Activated naive CD4-positive, alpha-beta T cell treated with anti-CD3 and anti-CD28 coated beads for 36 hours (primary cell): ENCODE measurements at places on chromosomes 6 and 20. TPM values are rescaled to one million over a fixed set of nuclear protein-coding genes. Genes with fewer than 3 reads are reported as not detected.
A peak's percentile ranks its signal among the peaks of the same experiment; 100 is the strongest.

GRCh38 chr6:147653631-147654030 is 145.1 kb downstream of the SAMD5 start:
- DNase-seq = no peak

DNA sequence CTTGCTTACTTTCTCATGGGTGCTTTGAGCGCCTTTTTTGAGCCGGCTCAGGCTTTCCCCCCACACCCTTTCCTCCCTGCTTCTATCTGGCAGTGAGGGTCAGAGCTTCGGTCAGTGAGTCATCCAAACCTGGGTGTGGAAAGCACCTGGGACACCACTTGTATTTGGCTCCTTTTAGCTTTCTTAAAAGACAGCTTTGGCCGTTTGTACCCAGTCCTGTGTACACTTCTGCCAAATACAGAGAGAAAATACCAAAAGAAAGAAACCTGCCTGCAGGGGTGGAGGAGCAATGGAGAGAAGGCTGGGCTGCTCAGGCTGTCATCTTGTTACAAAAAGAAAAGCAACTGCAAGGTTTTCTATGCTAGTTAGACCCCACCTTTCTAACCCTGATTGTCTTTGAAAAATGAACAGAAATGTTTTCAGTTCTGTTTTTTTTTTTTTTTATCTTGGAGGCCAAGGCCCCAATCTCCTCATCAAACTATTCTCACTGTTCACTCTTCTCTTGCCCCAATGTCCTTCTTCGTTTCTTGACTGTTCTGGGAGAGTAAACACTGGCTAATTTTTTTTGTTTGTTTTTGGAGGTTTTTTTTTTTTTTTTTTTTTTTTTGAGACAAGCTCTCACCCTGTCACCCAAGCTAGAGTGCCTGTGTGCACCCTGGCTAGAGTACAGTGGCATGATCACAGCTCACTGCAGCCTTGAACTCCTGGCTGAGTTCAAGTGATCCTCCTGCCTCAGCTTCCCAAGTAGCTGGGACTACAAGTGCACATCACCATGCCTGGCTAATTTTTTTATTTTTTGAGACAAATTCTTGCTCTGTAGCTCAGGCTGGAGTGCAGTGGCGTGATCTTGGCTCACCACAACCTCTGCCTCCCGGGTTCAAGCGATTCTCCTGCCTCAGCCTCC is 76.4 kb downstream of the SSR1 start:
- DNase-seq = no peak

DNA sequence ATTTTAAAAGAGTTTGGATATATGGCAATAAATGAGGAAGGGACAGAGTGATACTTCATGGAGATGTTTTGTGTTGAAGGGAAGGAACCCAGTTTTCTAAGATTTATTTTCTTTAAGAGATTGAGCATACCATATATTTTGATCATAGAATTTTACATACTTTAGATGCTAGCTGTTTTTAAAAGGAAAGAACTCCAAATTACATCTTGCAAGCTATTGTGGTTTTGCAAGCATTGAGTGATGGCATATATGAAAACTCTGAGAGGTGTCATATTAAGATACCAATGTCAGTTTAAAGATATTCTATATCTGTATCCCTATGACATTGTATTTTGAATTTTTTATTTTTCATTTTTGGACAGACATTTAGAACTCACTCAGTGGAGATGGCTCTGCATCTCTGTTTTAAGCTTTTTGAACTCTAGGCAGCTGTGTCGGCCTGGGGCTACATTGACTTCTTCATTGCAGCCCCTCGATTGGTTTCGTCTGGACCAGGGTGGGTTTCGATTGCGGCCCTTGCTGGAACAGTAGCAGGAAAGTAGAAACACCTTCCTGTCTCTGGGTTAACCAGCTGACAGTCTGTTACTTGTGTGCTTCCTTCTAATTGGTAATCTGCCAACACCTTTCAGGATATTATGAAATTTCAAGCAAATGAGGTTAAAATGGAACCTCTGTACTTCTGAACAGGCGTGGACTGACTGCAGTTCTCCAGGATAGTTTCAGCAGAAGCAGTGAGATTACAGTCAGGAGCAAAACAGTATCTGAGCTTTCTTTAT is 14.0 kb downstream of the IGF2R start:
- DNase-seq = no peak

DNA sequence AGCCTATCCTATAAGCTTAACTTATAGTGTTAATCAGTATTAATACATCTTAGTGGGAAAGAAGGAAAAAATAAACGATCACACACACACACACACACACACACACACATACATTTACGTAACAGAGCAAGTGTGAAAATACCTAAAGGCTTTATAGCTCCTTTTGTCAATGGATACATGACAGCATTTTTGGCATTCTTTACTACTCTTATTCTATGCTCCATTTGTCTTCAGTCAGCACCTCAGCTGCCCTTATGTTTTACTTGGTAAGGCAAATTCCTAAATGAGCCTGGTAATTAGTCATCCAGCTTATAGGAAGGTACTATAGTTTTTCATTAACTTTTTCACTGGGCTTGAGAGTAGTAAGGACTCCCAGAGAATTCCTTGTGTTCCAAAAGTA is 25.1 kb upstream of the SLC17A3 start:
- no peak for DNase-seq

DNA sequence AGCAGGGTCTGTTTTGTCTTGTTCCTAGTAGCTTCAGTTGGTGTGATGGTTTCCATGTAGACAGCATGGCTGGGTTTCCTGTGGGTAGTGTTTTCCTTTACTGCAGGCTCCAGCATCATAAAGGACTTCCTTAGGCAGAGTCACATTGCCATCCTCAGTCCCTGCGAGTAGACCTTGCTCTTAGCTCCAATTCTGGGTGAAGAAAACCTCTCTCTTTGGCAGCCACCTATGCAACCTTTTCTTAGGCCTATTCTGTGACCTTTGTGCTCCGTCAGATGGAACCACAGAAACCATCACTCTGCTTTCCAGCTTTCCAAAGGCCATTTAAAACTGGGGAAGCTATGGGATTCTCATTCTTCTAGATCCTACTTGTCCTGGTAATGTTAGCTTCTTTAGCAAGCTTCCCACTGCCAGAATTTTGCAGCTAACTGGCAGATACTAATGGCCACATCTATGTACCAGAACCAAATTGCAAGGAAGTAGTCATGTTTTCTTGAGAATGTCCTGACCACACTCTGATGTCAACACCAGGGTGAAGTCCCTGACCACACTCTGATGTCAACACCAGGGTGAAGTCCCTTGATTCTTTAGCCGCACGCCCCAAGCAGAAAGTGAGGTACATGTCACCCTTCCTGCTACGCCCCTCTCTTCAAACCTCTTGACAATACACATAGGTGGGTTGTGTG is 646.6 kb upstream of the HS3ST5 start:
- no peak for DNase-seq

DNA sequence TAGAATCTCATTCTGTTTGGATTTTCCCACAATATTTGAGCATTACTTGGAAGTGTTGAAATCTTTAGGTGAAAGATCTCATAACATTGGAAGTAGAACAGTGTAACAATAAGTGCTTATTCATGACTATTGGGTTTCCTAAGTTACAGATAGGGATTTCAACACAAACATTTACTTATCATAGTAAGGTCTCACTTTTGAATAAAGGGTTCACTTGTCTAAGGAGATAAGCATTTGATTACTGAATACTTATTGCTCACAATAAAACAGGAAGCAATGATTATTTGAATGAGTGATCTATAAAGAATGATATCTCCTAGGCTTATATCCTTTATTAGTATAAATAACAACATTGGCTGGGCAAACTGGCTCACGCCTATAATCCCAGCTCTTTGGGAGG is 14.8 kb downstream of the DDX43 start:
- DNase-seq = no peak

DNA sequence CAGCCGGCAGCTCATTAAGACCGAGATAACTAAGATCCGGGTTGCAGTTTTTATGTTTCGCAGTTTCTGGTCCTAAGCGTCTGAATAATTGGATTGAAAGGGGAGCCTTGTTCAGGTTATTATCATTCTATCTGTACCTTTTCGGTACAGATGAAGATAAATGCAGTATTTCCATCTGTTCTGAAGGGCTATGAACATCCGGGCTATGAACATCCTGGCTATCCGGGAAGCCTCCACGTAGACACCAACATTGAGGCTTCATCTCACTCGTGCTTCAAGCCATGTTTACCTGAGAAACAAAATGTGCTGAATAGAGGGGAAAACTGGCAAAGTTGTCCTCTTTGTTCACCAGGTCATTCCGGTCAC is 399 bp upstream of the REPS1 start:
- peak; percentile 16 for DNase-seq

- peak; percentile 89 for DNase-seq
These were observed 36.2 kb downstream of the GNAS start for GRCh38 chr20:58888521-58889333.

DNA sequence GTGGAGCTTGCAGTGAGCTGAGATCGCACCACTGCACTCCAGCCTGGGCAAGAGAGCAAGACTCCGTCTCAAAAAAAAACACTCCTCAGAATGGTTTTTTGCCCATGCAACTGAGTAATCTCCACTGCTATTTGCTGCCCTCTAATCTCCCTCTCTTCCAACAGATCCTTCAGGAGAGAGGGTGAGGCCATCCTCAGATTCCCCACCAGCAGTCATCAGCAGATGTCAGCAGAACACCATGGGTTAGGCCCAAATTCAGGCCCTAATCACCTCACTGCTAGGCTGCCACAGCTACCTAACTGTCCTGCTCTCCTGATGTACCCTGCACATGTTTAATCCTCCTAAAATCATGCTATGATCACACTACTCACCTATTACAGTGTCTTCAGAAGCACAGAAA is 63.2 kb upstream of the BEND6 start:
- DNase-seq = peak; percentile 19

- DNase-seq = no peak
These were observed 12.8 kb downstream of the PLG start for GRCh38 chr6:160714731-160715316.

GRCh38 chr6:150702675-150703074 is 103.0 kb downstream of the PLEKHG1 start:
- DNase-seq = no peak

- DNase-seq = no peak
These were observed 40.4 kb downstream of the SPDEF start for GRCh38 chr6:34515473-34516387.

GRCh38 chr6:155374681-155375080 is 60.4 kb upstream of the TFB1M start:
- no peak for DNase-seq

GRCh38 chr6:54856129-54856528 is 9.6 kb downstream of the FAM83B start:
- DNase-seq = no peak

- DNase-seq = peak; percentile 52
These were observed 723 bp upstream of the ARID1B start for GRCh38 chr6:156776470-156776839.

- DNase-seq = peak; percentile 12
These were observed 15.0 kb downstream of the OR2B3 start for GRCh38 chr6:29071831-29072723.

DNA sequence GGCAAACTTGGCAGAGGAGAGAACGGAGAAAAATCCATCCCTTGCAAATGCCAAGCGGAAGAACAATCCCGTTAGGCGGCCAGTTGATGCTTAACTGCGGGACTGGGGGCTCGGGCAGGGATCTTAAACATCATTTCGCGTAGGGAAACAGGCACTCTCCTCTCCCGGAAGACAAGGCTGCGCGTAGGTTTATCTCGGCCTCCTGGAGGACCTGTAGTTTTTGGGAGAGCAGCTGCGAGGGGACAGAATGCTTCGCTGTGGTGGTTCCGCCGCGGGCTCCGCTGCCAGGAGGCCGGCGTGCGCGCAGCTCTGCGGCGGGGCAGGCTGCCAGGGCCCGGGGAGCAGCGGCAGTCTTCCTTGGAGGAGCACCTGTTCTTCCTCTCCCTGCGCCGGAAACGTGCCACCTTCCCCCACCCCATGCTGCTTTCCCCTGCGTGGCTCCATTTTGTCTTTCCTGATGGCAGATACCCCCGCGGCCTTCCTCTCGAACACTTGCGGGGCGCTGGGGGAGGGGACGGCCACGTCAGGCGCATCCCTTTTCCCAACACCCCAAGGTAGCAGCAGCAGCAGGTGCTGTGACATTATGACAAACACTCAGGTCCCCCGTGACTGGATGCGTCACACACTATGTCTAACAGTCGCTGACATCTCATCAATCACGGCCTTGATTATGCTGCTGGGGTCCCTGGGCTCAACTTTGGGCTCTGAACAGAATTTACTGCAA is 230.7 kb upstream of the BTBD3 start:
- DNase-seq = no peak

GRCh38 chr6:133376743-133377142 is 135.6 kb downstream of the EYA4 start:
- no peak for DNase-seq

DNA sequence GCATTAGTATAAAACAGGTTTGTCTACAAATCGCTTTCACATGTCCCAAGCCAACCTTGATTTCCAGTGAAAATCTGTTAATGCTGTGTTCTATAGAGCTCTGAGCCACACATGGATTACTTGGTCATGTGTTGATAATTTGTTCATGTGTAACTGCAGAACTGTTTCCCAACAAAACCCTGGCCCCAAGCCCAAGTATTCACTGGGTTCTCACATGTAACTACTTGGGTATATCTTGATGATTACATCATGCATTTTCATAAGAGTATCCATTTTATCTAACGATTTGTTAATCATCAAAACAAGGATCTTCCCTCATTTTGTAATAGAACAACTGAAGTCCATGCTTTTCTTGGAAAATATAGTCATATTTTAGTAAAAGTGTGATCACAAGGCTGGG is 657.6 kb downstream of the PRKN start:
- DNase-seq = no peak

DNA sequence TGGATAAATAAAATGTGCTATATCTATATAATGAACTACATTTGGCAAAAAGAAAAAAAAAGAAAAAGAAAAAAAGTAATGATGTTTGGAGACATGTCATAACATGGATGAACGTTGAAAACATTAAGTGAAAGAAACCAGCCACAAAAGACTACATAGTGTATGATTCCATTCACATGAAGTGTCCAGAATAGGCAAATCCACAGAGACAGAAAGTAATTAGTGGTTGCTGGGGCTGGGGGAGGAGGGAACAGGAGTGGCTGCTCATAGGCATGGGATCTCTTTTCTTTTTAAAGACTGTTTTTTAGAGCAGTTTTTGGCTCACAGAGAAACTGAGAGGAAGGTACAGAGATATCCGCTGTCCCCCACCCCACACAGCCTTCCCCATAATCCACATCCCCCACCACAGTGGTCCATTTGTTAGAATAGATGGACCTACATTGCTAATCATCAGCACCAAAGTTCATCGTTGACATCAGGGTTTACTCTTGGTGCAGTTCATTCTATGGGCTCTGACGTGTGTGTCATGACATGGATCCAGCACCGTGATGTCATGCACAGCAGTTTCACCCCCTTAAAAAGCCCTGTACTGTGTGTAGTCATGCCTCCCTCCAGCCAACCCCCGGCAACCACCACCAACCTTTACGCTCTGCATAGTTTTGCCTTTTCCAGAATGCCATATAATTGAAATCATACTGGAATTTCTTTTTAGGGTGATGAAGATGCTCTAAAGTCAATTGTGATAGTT is 240.9 kb upstream of the RREB1 start:
- no peak for DNase-seq

GRCh38 chr6:116027801-116028200 is 32.9 kb downstream of the FRK start:
- DNase-seq = no peak

GRCh38 chr20:48945840-48946514 is 24.5 kb downstream of the ARFGEF2 start:
- DNase-seq = no peak

- no peak for DNase-seq
These were observed 9.8 kb upstream of the BPIFB4 start for GRCh38 chr20:33069673-33070072.

Gene HLA-DMA
- total RNA-seq = 12.7 TPM

Gene ZC2HC1B
- not detected for total RNA-seq

Gene TRAPPC3L
- not detected for total RNA-seq

Gene RBM24
- not detected for total RNA-seq

Gene BTN3A1
- 37.6 TPM for total RNA-seq

Gene AHI1
- 18.8 TPM for total RNA-seq

Gene PPDPF
- 189 TPM for total RNA-seq
